ELF-1 (cell line): ENCODE measurements at places on chromosomes 6 and 20.

DNA sequence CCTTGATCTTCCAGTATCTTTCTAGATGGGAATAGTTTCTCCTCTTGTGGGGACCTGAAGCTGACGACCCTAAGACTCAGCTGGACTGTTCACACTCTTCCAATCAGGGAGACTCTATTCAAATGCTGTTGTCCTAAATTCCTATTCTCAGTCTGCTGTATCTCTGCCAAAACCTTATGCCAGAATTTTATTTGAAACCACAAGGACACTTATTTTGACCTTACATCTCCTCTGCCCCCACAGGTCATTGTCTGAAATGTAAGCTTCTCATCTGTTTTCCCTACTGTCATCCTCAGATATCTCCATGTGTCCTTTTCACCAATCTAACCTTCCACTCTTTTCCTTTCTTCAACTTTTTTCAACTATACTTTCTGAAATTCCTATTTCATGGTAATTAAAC, 289.5 kb upstream of the SGK1 start:
- DNase-seq = no peak

- peak; percentile 11 for DNase-seq
These were observed 26.0 kb upstream of the CCND3 start for GRCh38 chr6:41967312-41968287.

- peak; percentile 30 for DNase-seq
These were observed 984 bp downstream of the ADAM33 start for GRCh38 chr20:3680701-3681351.

DNA sequence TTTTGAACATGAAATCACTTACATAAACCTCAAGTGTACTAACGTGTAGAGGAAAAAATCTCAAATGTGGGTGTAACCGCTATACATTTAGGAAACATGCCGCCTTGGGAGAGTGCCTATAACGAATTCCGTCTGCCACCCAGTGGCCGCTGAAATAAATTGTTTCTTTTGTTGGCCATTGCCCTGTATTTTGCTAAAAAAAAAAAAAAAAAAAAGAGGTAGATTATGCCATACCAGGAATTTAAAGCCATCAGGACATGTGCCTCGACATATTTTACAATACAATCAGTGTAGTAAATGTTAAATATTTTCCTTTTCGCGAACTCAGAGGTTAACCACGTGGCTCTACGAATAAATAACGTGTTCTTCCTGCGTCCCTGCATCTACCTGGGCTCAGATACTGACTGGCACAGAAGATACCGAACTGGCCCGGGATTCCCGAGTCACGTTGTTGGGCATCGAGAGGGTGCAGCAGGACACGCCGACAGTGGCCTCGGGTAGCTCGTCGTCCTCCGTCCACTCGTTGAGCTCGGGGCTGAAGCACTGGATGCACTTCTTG, 14.3 kb downstream of the KLHL31 start:
- DNase-seq = no peak

- DNase-seq = peak; percentile 88
These were observed 560 bp downstream of the YTHDF1 start for GRCh38 chr20:63215101-63216040.

DNA sequence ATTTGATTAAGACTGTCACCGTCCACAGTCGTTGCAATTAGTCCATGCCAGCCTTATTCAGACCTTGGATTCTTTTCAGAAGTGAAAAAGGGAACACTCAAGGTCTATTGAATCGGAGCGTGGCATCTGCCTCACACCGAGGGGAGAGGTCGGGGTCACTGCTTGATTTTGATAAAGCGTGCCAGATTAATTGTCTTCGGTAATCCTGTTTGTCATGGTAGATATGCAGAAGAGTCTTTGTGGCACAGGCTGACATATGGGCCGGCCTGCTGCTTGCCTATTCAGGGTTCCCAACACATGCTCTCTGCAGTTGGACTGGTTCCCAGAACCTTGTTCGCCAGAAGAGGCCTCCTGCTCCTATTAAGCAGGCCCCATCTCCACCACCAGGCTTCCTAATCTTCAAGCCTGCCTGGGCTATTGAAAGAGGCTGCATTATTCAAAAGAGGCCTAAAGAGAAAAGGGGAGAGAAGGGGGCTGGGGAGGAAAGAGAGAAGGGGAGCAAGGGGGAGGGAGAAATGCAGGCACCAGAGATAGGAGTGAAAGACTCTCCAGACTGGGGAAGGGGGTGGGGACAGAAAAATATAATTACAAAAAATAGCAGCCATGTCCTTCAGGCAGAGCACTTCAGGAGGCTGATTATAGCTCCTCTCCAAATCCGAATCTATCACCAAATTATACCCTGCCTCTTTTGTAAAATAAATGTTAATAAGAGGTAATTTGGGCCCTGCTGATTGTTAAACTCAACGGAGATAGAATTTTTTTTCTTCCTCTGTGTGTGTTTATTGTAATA, 611.3 kb downstream of the HDGFL1 start:
- no peak for DNase-seq

DNA sequence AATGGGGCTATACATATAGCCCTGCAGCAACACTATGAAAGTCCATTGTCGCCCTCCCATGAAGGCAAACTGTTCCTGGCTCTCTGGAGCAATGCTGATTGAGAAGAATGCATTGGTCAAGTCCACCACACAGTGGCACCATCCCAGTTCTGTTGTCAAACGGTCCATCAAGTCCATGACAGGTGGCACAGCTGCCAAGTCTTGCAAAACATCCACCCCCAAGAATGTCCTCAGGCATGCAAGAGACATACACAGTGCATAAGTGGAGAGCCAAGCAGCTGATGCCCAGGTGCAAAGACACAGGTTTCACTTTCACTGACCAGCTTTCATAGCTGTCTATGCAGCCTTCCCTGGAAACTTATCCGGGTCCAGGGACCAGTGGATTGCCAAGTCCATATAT, 17.5 kb downstream of the ZNF391 start:
- DNase-seq = no peak
